Activated CD4-positive, alpha-beta T cell treated with anti-CD3 and anti-CD28 coated beads, Interleukin-2, amount 50 U/mL, for 24 hours (primary cell): ENCODE measurements at places on chromosomes 6 and 20.

DNA sequence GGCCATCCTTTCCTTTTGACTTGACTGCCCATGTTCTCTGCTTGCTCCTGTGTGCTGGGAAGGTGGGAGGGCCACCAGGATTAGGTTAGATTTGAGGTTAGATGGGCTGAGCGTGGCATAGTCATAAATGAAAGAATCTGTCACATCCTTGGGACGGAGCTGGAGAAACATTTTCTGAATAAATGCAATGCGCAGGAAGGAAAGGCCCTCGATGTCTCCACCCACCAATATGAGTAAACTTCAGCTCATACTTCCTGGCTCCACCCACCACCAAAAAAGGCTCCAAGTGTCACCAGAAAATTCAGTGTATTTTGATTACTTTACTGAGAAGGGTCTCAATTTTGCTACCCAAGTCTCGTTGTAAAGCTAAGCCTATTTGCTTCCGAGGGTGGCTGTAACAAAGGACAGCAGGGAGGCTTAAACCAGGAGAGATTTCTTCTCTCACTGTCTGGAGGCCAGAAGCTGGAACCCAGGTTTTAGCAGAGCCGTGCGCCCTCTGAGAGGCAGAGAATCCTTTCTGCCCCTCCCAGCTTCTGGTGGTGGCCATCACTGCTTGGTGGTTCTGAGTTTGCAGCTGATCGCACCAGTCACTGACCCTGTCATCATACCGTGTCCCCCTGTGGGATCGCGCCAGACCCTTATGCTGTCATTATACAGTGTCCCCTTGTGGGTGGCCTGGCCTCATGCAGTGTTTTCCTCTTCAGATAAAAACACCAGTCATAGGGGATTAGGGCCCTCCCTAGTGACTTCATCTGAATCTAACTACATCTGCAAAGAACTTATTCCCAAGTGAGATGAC lies 137.8 kb downstream of the TTLL2 start:
- no peak for DNase-seq

GRCh38 chr6:121305957-121306607 lies 28.2 kb downstream of the TBC1D32 start:
- DNase-seq = no peak

GRCh38 chr20:58576603-58576970 lies 61.4 kb upstream of the APCDD1L start:
- DNase-seq = no peak

DNA sequence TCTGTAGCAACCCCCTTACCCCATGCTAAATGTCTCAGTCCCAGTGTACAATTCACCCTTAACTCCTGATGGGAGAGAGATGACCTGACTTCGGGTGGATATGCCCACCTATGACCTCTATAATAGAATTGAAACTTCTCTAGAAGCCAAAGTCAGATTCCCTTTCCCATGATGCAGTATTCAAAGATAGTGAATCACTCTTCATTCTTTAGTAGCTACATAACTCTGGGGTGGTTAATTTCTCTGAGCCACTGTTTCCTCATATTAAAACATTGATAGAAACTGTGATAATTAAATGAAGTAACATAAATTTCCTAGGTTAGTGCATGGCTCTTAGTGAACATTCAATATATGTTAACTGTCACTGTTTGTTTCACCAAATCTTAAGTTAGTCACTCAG lies 500.4 kb downstream of the COL12A1 start:
- DNase-seq = no peak

DNA sequence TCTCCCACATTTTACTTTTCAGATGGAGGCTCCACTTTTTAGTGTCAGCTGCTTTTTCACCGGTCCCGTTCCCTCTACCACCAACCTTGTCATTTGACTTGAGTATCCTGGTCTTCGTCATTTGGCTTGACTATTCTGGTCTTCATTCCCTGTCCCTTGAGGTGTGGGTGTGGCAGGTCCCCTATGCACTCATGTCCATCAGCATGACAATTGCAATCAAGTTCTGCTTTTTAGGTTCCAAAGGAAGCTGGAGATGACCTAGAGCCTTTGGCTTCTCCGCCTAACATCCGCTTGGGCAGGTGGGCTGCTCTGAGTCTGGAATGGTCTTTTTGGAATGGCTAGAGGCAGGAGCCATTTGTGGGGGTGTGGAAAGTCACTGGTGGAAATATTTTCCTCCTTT lies 99.8 kb upstream of the MLN start:
- DNase-seq = no peak

DNA sequence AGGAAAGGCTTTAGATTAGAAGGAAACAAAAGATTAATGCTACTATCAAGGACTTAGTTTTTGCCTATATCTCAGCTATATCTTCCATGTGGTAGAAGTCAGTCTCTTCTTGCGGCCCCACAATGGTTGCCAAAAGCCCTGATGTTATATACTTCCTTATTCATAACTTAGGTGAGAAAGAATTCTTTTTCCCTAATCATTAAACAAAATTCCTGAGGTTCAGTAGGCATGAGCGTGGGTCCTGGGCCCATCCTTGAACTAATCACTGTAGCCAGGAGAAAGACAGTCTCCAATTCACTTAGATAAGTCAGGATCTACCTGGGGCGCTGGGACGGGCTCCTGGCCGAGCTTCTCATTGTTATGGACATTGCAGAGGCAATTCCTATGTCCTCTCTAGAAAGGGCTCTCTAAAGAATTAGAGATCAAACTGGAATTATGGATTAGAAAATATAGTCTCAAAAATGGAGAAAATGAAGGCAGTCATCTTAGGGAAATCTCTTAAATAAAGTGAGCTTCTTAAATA lies 134.3 kb downstream of the KIF6 start:
- no peak for DNase-seq

GRCh38 chr20:34016736-34017135 lies 23.0 kb downstream of the RALY start:
- DNase-seq = no peak

GRCh38 chr6:119179062-119179461 lies 100.6 kb upstream of the FAM184A start:
- DNase-seq = no peak

DNA sequence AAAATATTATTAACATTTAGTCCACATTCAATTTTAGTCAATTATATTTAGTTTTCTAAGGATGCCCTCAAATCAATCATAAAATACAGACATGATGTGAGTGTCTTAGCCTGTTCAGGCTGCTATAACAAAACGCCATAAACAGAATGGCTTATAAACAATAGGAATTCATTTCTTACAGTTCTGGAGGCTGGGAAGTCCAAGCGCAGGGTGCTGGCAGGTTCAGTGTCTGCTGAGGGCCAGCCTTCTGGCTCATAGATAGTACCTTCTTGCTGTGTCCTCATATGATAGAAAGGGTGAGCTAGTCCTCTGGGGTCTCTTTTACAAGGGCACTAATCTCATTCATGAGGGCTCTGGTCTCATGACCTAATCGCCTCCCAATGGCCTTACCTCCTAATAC lies 10.0 kb upstream of the CDC5L start:
- DNase-seq = no peak

- peak; percentile 20 for DNase-seq
These were observed at the start of gene DCBLD1 for GRCh38 chr6:117482240-117483003. Gene DCBLD1 (plus strand): TSS chr6:117482674. CDS start chr6:117482782, 108 bp downstream.

DNA sequence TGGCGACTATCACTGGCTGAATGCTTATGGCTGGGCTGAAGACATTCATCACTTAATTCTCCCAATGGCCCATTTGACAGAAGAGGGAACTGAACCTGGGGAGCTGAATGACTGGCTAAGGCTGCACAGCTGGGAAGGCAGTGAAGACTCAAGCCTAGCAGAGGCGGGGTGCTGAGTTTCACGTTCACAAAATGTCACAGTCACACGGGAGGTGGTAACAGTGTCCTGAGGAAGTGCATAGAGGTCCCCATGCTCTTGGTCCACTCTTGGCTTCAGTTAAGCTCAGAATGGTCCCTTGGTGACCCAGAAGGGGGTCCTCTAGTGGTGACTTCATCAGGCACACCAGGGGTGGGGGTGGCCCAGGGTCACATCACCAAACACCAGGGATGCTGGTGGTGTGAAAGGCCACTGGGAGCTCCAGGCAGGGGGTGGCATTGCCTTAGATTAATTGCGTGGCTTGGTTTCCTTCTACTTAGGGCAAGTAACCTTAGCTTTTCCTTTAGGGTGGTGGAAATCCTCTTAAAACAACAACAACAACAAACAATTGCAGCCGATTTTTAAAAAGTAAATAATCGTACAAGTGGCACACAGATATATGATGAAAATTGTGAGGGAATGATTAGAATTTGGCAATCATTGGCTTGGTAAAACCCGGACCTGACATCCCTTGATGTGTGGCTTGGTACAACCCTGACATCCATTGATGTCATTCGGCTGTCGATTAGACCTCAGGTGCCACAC lies 45.0 kb downstream of the SULF2 start:
- DNase-seq = no peak
